ENCODE measurements at places on chromosomes 5 and 9.

DNA sequence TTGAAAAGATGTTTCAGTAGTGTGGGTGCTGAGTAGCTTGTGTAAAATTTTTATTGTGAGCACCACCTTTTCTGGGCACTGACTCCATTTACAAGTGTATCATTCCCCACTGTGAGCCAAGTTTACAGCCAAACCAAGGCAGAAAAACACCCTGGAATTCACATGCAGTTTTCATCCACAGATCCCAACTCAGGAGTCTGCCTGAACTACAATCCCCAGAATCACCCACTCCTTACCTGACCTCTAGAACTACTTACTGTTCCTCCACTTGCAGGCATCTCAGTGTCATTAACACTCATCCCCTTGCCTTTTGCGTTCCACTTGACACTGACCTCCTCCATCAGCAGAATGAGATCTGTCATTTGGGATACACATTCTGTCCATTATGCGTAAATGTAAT, 2042.6 kb upstream of the CDH6 start:
- no peak overlapping the region for H3K27ac ChIP-seq
- H3K4me1 ChIP-seq, result no peaks in the 10 kb centered on the region
- H3K27me3 ChIP-seq, result no peaks in the 10 kb centered on the region
- no peaks in the 10 kb centered on the region for H3K36me3 ChIP-seq
- no peak overlapping the region for H3K4me3 ChIP-seq
- no peak for DNase-seq

GRCh38 chr5:17620627-17621026, 10.4 kb downstream of the TAF11L12 start:
- DNase-seq, result no peak
- H3K4me1 ChIP-seq, result no peaks in the 10 kb centered on the region
- no peaks in the 10 kb centered on the region for H3K27me3 ChIP-seq
- no peak overlapping the region for H3K27ac ChIP-seq

GRCh38 chr5:54774281-54775170, 210.9 kb downstream of the ESM1 start:
- no peak overlapping the region for H3K4me3 ChIP-seq
- H3K4me1 ChIP-seq, result peaks cover 5% of the 10 kb centered on the region

DNA sequence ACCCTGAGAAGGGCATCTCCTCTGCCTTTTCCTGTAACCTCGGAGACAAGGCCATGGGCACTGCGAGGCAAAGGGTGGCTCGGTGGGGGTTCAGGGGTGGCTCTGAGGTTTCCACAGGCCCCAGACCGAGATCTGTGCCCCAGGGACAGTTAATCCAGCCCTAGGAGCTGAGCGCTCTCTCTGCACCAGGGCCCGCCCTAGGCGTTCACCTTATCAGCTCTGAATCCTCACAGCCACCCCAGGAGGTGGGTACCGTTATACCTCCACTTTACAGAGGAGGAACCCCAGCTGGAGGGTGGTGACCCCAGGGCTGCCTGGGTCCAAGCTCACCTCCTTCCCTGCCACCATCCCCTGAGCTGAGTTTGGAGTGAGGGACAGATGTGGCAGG, 2.3 kb upstream of the ENG start:
- peaks cover 6% of the 10 kb centered on the region for H3K36me3 ChIP-seq
- no peak for DNase-seq
- H3K4me1 ChIP-seq, result peaks cover 11% of the 10 kb centered on the region
- no peak overlapping the region for H3K27ac ChIP-seq
- H3K4me3 ChIP-seq, result no peak overlapping the region

DNA sequence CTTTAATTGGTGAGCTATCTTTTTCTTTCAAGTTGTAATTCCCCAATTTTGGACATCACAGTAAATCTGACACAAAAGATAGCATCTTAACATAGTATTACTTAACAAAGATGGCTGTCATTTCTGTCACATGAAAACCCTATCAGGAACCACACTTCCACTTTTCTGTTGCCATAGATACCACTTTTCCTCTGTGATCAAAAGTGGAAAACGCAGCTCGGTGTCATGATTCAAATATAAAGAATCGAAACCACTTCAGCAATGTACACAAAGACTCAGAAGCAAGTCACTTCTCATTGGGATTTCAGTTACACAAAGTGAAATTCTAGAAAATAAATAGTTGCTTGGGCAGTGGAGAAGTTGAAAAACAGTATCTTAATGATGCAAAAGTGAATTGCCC, 524.9 kb upstream of the ITGA1 start:
- no peaks in the 10 kb centered on the region for H3K4me1 ChIP-seq
- DNase-seq, result no peak
- no peaks in the 10 kb centered on the region for H3K36me3 ChIP-seq
- H3K27ac ChIP-seq, result no peak overlapping the region
- no peak overlapping the region for H3K4me3 ChIP-seq

DNA sequence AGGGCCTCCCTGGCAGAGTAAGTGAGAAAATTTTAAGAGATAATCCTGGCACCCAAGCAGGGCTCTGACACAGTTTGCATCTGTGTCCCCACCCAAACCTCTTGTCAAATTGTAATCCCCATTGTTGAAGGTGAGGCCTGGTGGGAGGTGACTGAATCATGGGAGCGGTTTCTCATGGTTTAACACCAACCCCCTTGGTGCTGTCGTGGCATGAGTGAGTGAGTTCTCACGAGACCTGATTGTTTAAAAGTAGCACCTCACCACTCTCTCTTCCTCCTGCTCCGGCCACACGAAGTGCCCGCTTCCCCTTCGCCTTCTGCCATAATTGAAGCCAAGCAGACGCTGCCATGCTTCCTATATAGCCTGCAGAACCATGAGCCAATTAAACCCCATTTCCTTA, 80.1 kb downstream of the FBXW11 start:
- H3K4me1 ChIP-seq, result peaks cover 2% of the 10 kb centered on the region
- H3K4me3 ChIP-seq, result no peak overlapping the region
- no peak for DNase-seq
- no peak overlapping the region for H3K27ac ChIP-seq
- 0 out of 2 replicates have a peak, but pooled peaks cover 1% of the 10 kb centered on the region for H3K36me3 ChIP-seq

DNA sequence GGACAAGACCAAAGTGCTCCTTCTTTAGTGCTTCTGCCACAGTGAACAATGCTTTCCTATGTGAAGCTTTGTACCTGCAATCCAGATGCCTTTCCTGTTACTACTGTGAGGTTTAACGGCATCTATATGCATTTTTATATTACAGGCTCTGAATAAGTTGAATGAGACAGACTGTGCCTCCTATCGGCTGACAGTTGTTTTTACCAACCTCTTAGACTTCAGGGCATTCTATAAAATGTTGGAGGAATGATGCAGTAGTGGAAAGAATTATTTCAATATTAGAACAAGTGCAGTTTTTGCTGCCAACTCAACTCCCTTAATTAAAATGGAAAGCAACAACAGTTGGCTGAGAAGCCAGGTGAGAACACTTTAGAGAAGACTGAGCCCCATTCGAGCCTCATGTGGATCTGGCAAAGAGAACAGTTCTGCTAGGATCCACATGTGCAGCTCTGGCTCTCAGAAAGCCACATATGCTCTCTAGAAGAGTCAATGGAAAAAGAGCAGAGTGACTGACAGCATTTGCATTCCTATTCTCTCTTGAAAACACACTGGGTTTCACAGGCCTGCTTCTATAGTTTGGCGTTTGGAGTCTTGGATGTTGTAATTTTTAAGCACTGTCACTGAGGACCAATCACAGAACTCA, 147.5 kb downstream of the LURAP1L start:
- no peaks in the 10 kb centered on the region for H3K27me3 ChIP-seq
- no peak overlapping the region for H3K27ac ChIP-seq
- DNase-seq, result no peak
- H3K4me3 ChIP-seq, result no peak overlapping the region
